Endothelial cell of umbilical vein (primary cell): ENCODE measurements at places on chromosomes 4 and X. TPM values are rescaled to one million over a fixed set of nuclear protein-coding genes. Genes with fewer than 3 reads are reported as not detected.

The CLNK gene
- total RNA-seq = not detected in 2 replicates

GRCh38 chr4:45317276-45317675 is 590.9 kb upstream of the GNPDA2 start:
- DNase-seq = no peak
- no peak overlapping the region for H3K27ac ChIP-seq
- H3K4me1 ChIP-seq = no peaks in the 10 kb centered on the region

- no peaks in the 10 kb centered on the region for H3K36me3 ChIP-seq
- no peak overlapping the region for H3K4me3 ChIP-seq
- no peaks in the 10 kb centered on the region for H3K4me1 ChIP-seq
- DNase-seq = no peak
Observed at GRCh38 chrX:71217298-71217697, 5.7 kb upstream of the GJB1 start.

The NPY5R gene
- total RNA-seq = not detected in 2 replicates

DNA sequence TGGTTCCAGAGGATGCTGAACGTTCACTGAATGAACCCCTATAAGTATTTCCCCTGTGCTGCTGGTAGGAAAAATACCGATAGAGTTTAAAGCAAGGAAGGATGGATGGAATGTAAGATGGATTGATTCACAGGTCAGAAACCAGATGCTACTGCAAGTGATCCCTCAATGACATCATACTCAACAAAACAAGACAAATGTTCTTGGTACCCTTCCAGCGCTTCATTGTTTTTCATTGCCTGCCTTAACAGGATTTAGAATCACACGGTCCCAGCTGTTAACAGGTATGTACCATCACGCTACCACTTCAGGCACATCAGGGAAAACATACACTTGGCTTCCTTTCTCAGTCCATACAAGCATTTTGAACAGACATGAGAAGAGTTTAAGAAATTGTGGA is 118.1 kb upstream of the TLR3 start:
- no peak for DNase-seq
- no peaks in the 10 kb centered on the region for H3K4me1 ChIP-seq
- no peaks in the 10 kb centered on the region for H3K27me3 ChIP-seq
- no peak overlapping the region for H3K4me3 ChIP-seq

The TLR1 gene
- 2.7 and 4.6 TPM in 2 replicates for total RNA-seq

- no peaks in the 10 kb centered on the region for H3K4me1 ChIP-seq
- DNase-seq = no peak
- no peak overlapping the region for H3K4me3 ChIP-seq
- no peaks in the 10 kb centered on the region for H3K27me3 ChIP-seq
- H3K27ac ChIP-seq = no peak overlapping the region
Observed at GRCh38 chrX:110748256-110748806, 47.3 kb downstream of the CHRDL1 start.

- H3K27ac ChIP-seq = no peak overlapping the region
- H3K36me3 ChIP-seq = no peaks in the 10 kb centered on the region
- no peaks in the 10 kb centered on the region for H3K4me1 ChIP-seq
- no peaks in the 10 kb centered on the region for H3K27me3 ChIP-seq
- DNase-seq = no peak
- no peak overlapping the region for H3K4me3 ChIP-seq
Observed at GRCh38 chr4:169956091-169956843, 69.9 kb downstream of the MFAP3L start.

- no peak for DNase-seq
- H3K4me3 ChIP-seq = no peak overlapping the region
- no peak overlapping the region for H3K27ac ChIP-seq
- H3K36me3 ChIP-seq = no peaks in the 10 kb centered on the region
- no peaks in the 10 kb centered on the region for H3K27me3 ChIP-seq
- H3K4me1 ChIP-seq = no peaks in the 10 kb centered on the region
Observed at GRCh38 chr4:110270492-110271197, 72.2 kb upstream of the ELOVL6 start.

DNA sequence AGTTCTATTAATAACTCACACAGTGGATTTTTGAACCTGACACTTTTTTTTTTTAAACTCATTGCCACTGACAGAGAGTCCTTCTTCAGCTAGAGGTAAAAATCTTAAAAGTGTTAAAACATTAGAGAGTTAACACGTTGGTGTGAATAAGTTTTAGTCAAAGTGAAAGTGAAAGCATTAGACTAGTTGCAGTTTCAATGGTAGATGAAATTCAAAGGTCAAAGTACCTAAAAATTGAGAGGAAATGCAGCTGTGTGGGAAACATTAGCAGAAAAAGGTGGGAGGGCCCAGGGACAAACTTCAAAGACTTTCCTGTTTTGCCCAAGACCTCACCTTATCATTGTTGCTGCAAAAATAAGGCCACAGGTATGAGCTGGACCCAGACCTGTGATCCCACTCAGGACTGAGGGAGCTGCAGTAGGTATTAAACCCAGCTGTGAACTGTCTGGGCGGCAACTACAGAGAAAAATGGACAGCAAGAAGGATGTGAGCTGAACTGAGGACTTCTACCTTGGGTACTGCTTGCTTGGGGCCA is 17.6 kb upstream of the GABRA4 start:
- no peaks in the 10 kb centered on the region for H3K36me3 ChIP-seq
- no peaks in the 10 kb centered on the region for H3K4me1 ChIP-seq
- H3K27me3 ChIP-seq = no peaks in the 10 kb centered on the region
- no peak overlapping the region for H3K4me3 ChIP-seq

- H3K27ac ChIP-seq = no peak overlapping the region
- no peaks in the 10 kb centered on the region for H3K4me1 ChIP-seq
- H3K36me3 ChIP-seq = no peaks in the 10 kb centered on the region
- no peaks in the 10 kb centered on the region for H3K27me3 ChIP-seq
- no peak for DNase-seq
- no peak overlapping the region for H3K4me3 ChIP-seq
Observed at GRCh38 chrX:13721819-13722519, 12.5 kb downstream of the TRAPPC2 start.

DNA sequence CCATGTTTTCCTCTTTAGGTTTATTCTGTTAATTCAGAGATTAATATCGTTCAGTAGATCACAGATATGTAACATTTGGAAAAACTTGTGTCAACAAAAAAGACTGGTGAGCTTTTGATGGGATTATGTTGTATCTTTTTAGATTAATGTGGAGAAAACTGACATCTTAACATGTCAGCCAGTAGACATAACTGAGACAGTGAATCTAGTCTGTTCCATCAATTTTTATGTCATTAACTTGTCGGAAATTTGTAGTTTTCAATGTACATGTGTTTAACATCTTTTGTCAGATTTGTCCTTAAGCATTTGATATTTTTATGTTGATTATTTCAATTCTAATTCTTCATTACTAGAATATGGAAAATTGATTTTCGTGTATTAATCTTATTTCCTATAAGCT is 42.0 kb downstream of the APELA start:
- no peaks in the 10 kb centered on the region for H3K36me3 ChIP-seq
- H3K4me1 ChIP-seq = no peaks in the 10 kb centered on the region
- no peaks in the 10 kb centered on the region for H3K27me3 ChIP-seq
- DNase-seq = no peak

DNA sequence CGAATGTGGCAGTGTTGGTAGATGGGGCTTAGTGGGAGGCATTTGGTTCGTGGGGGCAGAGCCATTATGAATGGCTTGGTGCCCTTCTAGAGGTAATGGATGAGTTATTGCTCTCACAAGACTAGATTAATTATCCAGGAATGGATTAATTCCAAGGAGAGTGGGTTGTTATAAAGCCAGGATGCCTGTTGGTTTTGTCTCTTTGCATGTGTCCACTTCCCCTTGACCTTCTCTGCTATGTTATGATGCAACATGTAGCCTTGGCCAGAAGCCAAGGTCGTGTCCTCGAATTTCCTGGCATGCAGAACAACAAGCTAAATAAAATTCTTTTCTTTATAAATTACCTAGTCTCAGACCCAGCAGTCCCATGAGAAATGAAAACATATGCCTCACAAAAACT is 111.2 kb upstream of the PLS3 start:
- no peak overlapping the region for H3K4me3 ChIP-seq
- peaks cover 5% of the 10 kb centered on the region for H3K4me1 ChIP-seq
- H3K27me3 ChIP-seq = no peaks in the 10 kb centered on the region
- H3K36me3 ChIP-seq = no peaks in the 10 kb centered on the region
- peak; percentile 85 for DNase-seq
- H3K27ac ChIP-seq = no peak overlapping the region

DNA sequence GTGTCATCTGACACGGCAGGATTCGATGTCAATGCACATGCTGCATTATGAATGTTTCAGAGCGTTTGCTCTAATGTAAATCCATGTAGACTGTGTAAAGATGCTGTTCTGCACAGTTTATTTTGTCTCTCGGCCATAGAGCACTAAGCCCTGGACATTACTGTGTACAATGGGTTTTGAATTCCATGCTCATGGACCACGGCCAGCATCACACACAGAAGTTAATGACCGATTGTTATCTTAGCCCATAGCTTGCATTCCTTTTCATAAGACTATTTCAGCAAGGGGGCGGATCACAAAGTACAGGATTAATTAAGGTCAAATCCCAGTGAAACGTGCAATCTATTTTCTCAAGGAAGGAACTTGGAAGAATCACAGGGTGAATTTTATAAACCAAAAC is 286.1 kb upstream of the TENM3 start:
- H3K4me3 ChIP-seq = no peak overlapping the region
- H3K27ac ChIP-seq = no peak overlapping the region
- H3K4me1 ChIP-seq = peaks cover 5% of the 10 kb centered on the region
- peak; percentile 52 for DNase-seq
- no peaks in the 10 kb centered on the region for H3K36me3 ChIP-seq

The RPS6KA6 gene
- 0.69 and 0.83 TPM in 2 replicates for total RNA-seq

- H3K4me1 ChIP-seq = no peaks in the 10 kb centered on the region
- H3K36me3 ChIP-seq = peaks cover 10% of the 10 kb centered on the region
- H3K4me3 ChIP-seq = no peak overlapping the region
- no peaks in the 10 kb centered on the region for H3K27me3 ChIP-seq
Observed at GRCh38 chr4:5639556-5639955, 68.8 kb downstream of the EVC2 start.

- DNase-seq = no peak
- no peaks in the 10 kb centered on the region for H3K27me3 ChIP-seq
- H3K4me3 ChIP-seq = no peak overlapping the region
- H3K27ac ChIP-seq = no peak overlapping the region
Observed at GRCh38 chrX:16476692-16477091, 173.3 kb upstream of the S100G start.

DNA sequence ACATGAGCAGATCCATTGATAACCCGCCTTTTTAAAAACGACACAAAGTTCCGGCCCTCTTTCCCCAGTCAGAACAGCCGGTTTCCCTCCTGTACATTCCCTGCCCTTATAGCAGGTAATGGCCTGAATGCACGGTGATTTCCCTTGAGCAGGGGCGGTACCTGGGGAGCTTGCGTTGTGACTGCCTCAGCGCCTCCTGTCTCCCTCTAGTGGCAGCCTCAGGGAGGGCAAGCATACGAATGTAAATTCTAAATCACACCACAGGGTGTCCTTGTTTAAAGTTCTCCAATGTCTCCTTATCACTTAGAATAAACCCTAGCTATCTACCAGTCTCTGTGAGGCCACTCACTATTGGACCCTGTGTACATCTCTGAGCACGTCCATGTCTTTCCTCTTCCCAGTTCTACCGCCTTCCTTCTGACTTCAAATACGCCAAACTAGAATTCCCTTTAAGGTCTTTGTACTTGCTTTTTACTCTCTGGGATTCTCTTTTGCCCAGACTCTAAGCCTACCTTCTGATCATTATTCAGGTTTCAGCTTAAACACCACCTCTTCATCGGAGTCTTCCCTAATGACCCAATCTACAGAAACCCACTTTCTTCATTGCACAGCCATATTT is 18.4 kb upstream of the LDB2 start:
- no peak overlapping the region for H3K27ac ChIP-seq
- no peak overlapping the region for H3K4me3 ChIP-seq
- H3K4me1 ChIP-seq = peaks cover 9% of the 10 kb centered on the region
- H3K36me3 ChIP-seq = no peaks in the 10 kb centered on the region

DNA sequence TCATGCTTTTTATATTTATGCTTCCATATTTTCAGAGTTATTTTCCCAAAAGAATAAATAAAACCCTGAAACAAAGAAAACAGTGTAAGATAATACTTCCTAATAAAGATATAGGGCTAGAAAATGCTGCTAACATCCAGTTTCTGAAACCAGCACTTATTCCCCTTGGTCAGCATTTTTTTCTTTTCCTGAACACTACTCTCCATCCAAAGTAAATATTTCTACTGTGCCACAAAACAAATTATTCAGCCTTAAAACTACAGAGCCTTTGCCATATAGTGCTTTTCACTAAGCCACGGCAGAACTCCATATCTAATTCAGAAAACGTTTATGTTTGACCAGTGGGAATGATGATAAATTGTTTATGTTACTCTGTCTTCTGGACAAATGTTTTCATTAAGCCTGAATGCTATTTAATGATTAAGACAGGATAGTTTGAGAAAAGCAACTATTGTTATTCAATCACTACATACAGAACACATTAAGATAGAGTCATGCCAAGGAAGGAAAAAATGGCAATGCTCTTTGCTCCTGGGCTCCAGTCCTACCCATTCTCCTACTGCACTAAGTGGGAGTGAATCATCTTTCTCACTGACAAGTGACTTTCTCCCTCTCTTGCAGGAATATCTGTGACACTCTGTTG is 723.9 kb downstream of the FAT4 start:
- no peak for DNase-seq
- H3K27ac ChIP-seq = no peak overlapping the region
- H3K4me1 ChIP-seq = no peaks in the 10 kb centered on the region
- no peak overlapping the region for H3K4me3 ChIP-seq

- peak overlapping the region; percentile 2 for H3K4me3 ChIP-seq
- H3K27ac ChIP-seq = peak overlapping the region; percentile 72
- no peaks in the 10 kb centered on the region for H3K36me3 ChIP-seq
- DNase-seq = peak; percentile 56
- peaks cover 28% of the 10 kb centered on the region for H3K4me1 ChIP-seq
Observed at GRCh38 chrX:153726286-153727122, 1.8 kb downstream of the ABCD1 start.

The MORC4 gene
- 9.6 and 12.0 TPM in 2 replicates for total RNA-seq

GRCh38 chr4:112290341-112290740 is 4.6 kb upstream of the TIFA start:
- no peak overlapping the region for H3K4me3 ChIP-seq
- no peak overlapping the region for H3K27ac ChIP-seq
- no peak for DNase-seq
- no peaks in the 10 kb centered on the region for H3K27me3 ChIP-seq
- no peaks in the 10 kb centered on the region for H3K36me3 ChIP-seq
- peaks cover 4% of the 10 kb centered on the region for H3K4me1 ChIP-seq

- H3K4me1 ChIP-seq = peaks cover 11% of the 10 kb centered on the region
- H3K27ac ChIP-seq = no peak overlapping the region
- H3K27me3 ChIP-seq = no peaks in the 10 kb centered on the region
- no peak overlapping the region for H3K4me3 ChIP-seq
- DNase-seq = peak; percentile 21
Observed at GRCh38 chr4:84952004-84952403, 14.5 kb downstream of the WDFY3 start.

GRCh38 chr4:55008166-55009056 is 117.0 kb downstream of the KDR start:
- no peaks in the 10 kb centered on the region for H3K36me3 ChIP-seq
- peaks cover 11% of the 10 kb centered on the region for H3K4me1 ChIP-seq
- no peak overlapping the region for H3K4me3 ChIP-seq
- H3K27me3 ChIP-seq = no peaks in the 10 kb centered on the region
- DNase-seq = peak; percentile 94
- peak overlapping the region; percentile 21 for H3K27ac ChIP-seq

GRCh38 chr4:24793219-24794005 is 2.0 kb upstream of the SOD3 start:
- H3K36me3 ChIP-seq = no peaks in the 10 kb centered on the region
- DNase-seq = no peak
- H3K4me3 ChIP-seq = no peak overlapping the region
- no peaks in the 10 kb centered on the region for H3K4me1 ChIP-seq
- H3K27ac ChIP-seq = no peak overlapping the region

The TASL gene
- not detected in 2 replicates for total RNA-seq
